ENCODE measurements at places on chromosomes 5 and 9.

- DNase-seq, result no peak
Observed at GRCh38 chr5:142545650-142546322, 140.1 kb downstream of the FGF1 start.

- no peak for DNase-seq
Observed at GRCh38 chr5:16810208-16810854, 125.8 kb downstream of the MYO10 start.

DNA sequence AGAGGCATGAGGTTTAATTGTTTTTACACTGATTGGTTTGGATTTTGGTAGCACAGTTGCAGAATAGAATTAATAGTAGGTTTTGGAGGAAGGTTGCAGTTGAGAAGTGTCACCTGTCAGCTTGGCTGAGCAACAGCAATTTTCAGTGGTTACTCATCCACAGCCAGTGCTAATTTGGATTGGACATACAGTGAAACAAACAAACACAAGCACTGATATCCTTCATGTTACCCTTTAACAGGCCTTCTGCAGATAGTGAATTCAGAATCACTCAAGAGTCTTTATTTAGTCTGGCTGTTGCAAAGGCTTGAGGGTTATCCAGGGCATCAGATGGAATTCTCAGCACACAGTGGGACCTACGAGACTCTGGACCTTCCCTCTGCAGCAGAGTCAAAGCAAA lies 31.8 kb upstream of the POU4F3 start:
- no peak for DNase-seq

DNA sequence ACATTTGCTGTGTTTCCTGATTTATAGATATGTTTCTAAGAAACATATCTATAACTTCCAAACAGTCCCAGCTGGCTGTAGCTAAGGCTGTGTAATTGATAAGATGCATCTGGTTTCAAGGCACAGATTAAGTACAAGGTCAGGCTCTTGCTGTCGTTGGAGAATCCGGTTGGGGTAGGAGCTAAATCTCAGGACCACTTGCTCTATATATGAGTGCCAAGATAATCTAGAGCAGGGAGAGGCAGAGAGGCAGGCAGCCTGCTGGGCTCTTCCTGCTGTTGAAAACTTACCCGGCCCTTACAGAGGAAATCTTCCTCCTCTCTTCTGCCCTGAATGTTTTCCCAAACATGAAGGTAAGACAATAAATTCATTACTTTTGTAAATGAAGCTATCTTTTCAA lies at the start of gene C7:
Gene C7, plus strand, starts transcription at position 234 of the 400 bp plus-strand sequence. Its CDS starts 114 bp downstream, at position 348.
- no peak for DNase-seq

- no peak for DNase-seq
Observed at GRCh38 chr9:88835772-88836171, 155.5 kb upstream of the S1PR3 start.

DNA sequence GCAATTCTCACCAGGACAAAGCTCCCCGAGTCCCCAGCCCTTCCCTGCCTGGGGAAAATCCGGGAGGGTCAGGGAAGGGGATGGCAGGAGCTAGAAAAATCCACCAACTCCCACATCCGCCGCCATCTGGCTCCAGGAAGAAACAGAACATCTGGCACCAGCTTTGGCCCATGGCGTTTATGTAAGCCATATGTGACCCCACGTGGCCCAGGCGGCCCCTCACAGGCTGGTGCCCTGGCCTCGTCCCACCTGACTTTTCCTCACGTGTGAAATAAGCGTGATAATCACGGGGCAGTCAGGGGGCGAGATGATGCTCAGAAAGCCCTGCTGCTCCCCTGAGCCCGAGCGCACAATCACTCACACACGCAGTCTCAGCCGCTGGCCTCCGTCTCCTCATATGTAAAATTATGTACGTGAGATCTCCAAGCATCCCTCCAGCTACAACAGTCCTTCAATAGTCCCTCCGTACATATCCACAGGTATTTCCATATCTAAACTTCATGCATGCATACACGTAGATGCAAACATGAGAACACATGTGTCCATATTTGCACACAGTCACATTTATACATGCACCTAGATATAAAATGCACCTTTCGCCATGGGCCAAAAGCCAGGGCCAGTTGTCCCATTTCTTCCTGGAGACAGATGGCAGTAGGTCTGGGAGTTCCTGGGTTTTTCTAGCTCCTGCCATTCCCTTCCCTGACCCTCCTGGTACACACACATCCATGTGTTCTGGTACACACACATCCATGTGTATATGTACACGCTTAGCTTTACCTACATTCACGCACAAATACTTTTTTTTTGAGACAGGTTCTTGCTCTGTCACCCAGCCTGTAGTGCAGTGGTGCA lies 28.9 kb downstream of the PLPP7 start:
- no peak for DNase-seq

- no peak for DNase-seq
Observed at GRCh38 chr5:43244823-43245565, 53.0 kb downstream of the NIM1K start.

DNA sequence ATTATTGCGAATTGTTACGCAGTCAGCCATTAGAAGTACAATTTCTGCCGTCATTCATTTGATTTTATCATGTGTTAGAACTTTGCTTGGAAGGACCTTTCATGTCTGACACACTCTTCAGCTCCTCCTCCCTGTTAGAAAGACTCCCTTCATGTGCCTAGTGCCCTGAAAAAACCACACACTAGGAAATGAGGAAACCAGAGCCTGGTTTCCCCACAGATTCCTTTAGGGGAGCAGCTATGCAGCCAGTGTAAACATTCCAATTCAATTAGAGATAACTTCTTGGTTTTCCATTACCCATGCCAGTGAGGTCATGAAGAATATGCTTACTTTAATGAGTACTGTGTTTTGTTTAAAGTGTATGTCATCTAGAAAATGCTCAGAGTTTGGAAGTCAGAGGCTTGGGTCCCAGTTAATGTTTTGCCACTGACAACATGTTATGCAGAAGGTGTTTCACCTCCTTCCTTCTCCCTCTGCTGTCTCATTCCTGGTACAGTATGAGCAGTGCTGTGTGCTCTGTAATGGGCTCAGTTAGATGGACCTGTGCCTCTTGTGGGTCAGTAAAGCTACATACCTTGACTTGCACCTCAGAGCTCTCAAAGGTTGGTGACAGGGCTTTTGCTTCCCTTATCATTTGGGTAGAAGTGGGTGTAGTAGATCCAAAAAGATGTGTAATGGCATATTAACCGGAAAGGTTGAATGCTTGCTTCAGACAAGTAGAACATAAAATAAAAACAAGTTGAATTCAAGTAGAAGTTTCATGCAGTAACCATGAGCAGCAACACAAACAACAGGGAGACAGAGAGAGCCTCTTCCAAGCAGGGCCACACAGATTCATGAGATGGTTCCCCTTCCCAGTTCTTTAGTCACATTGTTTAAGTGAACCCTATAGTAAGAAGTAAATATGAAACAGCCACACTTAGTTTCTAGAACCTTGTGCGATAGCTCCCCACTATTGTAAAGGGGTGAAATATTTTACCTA lies 52.6 kb upstream of the TNFAIP8 start:
- peak; percentile 79 for DNase-seq

DNA sequence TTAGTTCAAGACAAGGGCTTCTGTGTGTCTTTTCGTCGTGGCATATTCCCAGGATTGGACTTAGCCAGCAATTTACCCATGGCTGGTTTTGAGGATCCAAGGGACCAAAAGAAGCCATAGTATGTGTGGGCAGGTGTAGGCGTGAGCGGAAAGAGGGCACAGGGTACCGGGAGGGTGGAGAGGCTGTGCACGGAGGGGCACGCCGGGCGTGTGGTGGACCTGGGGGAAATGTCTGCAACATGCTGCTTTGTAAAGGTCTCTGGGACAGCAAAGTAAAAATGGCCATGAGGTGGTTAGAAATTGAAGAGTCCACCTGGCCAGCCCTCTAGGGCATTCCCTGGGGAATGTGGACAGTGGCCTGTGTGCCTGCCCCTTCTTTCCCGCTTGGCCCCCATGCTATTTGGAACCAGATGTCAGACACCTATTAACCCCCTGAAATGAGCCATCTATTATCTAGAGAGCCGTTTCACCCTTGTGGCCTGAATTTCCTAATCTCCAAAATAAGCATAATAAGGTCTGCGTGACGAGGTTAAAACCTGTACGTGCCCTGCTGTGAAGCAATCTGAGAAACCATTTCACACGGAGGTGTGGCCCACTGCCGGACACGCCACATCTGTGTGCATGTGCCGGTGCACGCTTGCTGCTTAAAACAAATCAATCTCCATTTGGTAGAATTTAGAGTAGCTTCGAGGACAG lies 5.1 kb downstream of the FLT4 start:
- no peak for DNase-seq

- no peak for DNase-seq
Observed at GRCh38 chr5:117487556-117487955, 912.9 kb upstream of the SEMA6A start.

DNA sequence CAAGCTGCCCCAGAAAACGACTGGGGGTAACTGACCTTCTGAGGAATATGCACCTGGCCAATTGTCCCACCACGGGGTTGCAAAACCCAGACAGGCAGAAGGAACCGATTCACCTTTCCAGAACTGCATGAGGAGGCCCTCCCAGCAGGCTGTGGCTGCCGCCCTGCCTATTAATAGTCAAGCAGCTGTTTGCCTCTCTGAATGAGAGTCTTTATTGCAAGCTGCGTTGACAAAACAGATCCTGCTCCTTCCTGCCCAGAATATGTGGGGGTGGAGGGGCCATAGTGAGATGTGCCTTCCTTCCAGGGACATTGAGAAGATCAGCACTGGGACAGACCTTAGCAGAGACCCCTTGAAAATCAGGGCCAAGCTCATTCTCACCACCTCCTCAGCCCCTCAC lies 18.3 kb upstream of the TCOF1 start:
- no peak for DNase-seq

GRCh38 chr5:159001247-159001646 lies 98.5 kb downstream of the EBF1 start:
- no peak for DNase-seq

GRCh38 chr5:138792195-138792790 lies 39.1 kb downstream of the CTNNA1 start:
- DNase-seq, result no peak

GRCh38 chr9:114174876-114175771 lies 19.8 kb downstream of the COL27A1 start:
- DNase-seq, result no peak

DNA sequence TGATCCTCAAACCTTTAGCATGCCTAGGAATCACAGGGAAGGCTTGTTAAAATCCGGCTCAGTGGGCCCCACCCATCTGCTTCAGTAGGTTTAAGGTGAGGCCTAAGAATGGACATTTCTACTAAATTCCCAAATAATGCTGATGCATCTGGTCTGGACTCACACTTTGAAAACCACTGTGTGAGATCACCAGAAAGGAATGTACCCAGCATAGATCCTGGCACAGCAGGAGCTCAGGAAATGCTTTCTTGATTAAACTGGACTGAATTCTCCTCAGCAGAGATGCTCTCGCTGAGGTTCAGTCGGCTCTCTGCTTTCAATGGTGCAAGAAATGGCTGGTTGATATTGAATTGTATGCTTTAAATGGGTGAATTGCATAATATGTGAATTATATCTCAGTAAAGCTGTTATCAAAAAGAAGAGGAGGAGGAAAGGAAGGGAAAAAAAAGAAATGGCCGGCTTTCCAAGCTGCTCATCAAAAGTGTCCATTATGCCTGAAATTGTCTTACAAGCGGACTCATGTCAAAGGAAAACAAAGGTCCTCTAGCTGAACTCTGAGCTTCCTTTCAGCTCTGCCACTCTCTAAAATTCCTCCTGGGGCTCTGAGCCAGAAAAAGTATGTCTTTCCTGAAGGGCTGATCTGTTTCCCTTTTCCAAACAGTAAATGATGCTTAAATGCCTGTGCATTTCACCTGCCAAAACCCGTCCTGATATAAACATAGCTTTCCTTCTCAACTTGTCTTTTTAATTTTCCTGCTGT lies 77.6 kb upstream of the SAP30L start:
- peak; percentile 63 for DNase-seq

GRCh38 chr5:36880761-36881160 lies 4.2 kb downstream of the NIPBL start:
- no peak for DNase-seq

GRCh38 chr5:4815002-4815401 lies 325.1 kb upstream of the ADAMTS16 start:
- no peak for DNase-seq

DNA sequence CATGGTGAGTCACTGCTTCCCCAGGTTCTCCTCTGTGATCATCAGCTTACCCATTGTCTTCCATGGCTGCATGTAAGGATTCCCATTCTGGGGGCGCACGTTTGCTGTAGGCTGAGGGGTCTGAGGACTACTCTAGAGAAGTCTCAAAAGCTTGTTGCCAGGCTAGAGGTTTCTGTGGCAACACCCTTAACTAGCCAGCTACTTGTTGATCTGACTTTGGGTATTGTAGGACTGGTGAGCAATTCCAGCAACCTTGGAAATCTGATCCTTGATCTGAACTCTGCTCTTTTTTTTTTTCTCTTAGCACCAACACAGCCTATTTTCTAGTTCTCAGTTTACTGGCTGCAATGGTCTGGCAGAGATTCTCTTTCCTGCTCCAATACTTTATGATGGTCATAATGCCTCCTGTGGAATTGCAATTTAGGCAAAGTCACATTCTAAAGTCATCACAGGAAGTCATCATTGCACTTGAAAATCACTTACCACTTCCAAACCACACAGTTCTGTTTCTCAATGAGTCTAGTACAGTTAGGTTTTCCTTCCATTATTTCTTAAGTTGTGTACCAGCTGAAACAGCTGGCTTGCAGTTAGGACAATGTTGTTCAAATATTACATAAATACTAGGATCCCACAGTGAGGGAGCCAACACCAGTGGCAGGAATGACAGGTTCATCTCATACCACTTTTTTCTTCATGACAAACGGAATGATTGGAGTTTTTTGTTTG lies 110.3 kb downstream of the SLC12A2 start:
- DNase-seq, result no peak

- no peak for DNase-seq
Observed at GRCh38 chr9:16031971-16032370, 479.1 kb downstream of the CCDC171 start.

DNA sequence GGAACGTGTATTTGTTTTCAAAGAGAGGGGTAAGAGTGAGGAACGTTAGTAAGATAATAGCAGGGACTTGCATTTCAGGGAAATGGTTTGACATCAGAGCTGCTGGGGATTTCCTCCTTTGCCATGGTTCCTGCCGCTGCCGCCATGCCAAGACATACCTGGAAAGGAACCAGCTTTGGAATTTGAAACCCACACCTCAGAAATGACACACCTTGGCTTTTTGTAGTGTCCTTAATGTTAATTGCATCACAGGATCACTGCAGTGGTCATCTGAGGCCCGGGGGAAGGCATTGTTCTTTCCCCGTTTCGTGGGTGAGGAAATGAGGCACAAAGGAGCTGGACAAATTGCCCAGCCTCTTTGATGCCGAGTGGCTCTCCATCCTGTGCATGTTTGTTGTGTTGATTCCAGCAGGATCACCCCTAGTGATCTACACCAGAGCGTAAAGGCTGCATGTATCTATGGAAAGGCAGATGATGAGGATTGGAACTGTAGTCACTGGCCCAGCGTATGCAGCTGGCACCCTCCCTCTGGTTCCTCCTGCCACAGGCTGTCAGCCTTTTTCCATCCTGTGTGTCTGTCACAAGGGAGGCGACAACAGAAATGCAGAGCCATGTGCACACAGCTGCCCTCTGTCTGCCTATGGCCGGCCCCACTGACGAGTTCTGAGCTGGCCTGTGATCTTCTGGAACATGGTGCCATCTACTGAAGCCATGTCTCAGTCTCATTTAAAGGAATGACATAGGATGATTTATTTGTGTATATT lies 37.8 kb downstream of the SLC46A2 start:
- DNase-seq, result no peak
